ENCODE measurements at places on chromosomes 1 and 21. TPM values are rescaled to one million over a fixed set of nuclear protein-coding genes. Genes with fewer than 3 reads are reported as not detected.

GRCh38 chr21:32533611-32534010, 51.7 kb downstream of the TCP10L start:
- no peaks in the 10 kb centered on the region for H3K36me3 ChIP-seq
- no peaks in the 10 kb centered on the region for H3K4me1 ChIP-seq
- no peak for DNase-seq
- no peak overlapping the region for H3K4me3 ChIP-seq

GRCh38 chr1:218421531-218421930, 76.4 kb downstream of the TGFB2 start:
- no peaks in the 10 kb centered on the region for H3K4me1 ChIP-seq
- H3K27ac ChIP-seq, result no peak overlapping the region
- peaks cover 2% of the 10 kb centered on the region for H3K36me3 ChIP-seq

ZNF683 gene
- total RNA-seq, result not detected

GRCh38 chr21:42698733-42699132, 45.3 kb downstream of the PDE9A start:
- no peak for DNase-seq
- no peak overlapping the region for H3K27ac ChIP-seq
- H3K4me1 ChIP-seq, result peaks cover 15% of the 10 kb centered on the region
- H3K4me3 ChIP-seq, result no peak overlapping the region
- no peaks in the 10 kb centered on the region for H3K27me3 ChIP-seq
